ENCODE measurements at places on chromosomes 12 and 14.

- no peak for DNase-seq
These were observed 45.0 kb downstream of the ACTN1 start for GRCh38 chr14:68934066-68934465.

GRCh38 chr14:92447416-92448197, 66.0 kb upstream of the RIN3 start:
- DNase-seq = no peak

DNA sequence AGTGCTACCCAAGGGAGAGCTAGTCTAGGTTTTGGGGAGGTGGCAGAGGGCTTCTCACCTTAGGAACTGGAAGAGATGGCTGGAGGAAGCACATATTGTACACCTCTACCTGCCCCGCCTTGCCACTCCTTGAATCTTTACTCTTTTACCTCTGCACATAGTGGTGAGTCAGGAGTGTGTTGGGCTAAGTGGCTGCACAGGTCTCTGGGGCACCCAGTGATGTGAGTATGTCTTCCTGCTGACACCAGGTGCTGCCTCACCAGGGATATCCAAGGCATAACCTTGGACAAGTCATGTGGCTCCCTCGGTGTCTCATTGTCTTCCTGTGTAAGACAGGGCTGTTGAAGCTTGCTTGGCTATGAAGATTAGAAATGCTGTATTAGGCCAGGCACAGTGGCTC, 19.8 kb upstream of the CABP1 start:
- DNase-seq = no peak

DNA sequence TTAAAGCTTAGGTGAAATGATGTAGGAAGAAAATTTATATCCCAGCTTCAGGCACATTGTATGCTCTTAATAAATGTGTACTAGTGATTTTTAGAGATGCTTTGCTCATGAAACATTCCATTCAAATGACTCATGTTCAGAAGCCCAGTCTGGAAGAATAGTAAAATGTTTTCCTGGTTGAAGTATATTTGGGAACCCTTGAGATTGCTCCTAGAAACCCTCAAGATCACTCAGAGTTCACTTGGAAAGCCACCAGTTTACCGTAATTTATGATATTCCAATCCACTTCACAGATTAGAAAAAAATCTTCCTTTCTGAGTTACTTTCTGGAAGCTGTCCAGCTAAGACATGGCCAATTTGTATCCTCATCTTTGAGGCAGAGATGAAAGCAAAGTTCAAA, 186.4 kb downstream of the SYT10 start:
- no peak for DNase-seq

- no peak for DNase-seq
These were observed 1.8 kb downstream of the APPL2 start for GRCh38 chr12:105234197-105234596.

DNA sequence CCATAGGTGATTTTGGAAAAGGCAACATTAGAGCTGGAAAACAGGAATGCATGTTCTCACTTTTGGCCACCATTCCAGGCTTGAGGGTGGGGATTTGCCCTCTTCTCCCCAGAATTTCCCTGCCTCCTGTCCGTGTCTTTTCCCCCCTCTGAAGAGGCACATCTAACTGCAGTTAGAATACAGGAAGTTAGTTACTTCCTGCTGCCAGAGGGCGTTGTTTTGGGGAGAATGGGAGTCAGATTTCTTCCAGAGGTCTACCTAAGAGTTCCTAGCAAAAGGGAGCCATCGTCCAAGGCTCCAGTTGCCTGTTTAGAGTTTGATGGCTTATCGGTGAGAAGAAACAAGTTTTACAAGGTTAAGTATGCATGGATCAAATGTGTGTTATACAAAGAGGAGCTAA, 112.8 kb upstream of the IGF1 start:
- DNase-seq = no peak

- no peak for DNase-seq
These were observed 534 bp downstream of the PPP2R3C start for GRCh38 chr14:35121026-35121886.

DNA sequence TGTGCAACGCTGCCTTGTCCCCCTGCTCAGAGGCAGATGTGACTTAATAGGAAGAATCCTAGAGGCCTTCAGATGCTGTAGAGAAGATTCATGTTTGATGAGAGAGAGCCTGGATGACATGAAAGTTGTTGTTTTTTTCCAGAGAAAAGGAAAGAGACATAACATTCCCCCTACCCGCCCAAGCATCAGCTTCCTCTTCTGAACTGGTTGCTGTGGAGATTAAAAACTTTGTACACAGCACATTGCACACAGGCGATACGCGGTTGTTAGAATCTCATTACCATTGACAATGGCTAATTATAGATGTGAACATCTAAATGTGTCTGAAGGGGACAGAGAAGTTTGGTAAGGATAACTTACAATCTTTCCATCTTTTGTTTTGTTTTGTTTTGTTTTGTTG, 13.6 kb upstream of the ETFBKMT start:
- DNase-seq = peak; percentile 21

DNA sequence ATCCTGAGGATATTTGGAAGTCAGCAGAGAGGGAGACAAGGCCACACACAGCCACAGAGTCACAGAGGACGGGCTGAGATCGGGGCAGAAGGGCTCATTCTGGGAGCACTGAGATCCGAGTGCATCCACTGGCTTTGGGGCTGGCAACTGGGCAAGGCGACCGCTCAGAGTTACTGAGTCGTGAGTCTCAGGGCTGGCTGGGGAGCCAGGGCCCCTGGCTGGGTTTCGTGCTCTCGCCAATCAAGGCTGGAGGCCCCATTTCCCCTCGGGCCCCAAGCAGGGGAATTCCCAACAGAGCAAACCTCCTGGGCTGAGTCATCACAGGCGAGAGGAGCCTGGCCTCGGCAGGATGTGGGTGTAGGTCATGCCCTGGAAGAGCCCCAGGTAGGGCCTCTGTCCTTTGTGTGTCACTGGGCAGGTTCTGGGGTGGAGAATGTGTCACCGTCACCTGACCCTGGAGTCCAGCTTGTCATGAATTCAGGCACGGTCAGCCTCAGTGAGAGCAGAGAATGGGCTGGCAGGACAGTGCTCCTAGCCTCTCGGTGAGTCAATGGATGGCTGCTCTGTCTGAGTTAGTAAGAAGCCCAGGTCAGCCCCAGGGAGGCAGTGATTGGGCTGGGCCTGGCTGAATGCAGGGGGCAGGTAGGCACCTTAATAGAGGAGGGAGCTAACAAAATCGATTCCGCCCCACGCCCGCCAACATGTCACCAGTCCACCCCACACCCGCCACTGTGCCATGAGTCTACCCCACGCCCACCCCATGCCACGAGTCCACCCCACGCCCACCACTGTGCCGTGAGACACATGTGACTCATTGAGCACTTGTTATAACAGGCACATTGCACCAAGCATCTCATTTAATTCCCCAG, 16.9 kb downstream of the ASB2 start:
- DNase-seq = no peak

DNA sequence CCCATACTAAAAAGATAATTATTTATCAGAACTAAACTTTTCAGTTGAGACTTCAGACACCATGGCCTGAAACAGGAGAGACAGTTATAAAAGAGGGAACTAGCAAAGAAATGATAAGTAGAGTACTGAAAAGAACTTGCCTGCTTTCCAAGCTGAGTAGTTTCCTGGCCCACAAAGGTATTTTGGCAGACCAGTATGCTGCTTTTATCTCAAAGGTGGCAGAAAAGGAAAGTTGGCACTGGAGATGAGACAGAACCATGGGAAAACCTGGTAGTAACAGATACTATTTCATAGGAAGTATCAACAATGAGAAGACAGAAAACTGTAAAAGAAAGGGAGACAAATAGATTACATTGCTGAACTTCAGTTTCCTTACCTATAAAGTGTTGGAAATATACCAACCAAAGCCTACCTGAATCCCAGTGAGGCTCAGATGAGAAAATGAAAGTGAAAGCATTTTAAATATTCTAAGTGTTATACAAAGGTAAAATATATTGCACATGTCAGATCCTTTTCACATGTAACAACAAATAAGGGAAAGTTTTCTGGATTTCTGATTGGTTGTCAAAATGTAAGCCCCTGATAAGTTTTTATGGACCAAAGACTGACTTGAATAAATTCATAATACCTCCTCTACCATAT, 155.3 kb upstream of the FSCB start:
- DNase-seq = no peak

GRCh38 chr14:101879529-101880336, 84.6 kb upstream of the DYNC1H1 start:
- DNase-seq = no peak

DNA sequence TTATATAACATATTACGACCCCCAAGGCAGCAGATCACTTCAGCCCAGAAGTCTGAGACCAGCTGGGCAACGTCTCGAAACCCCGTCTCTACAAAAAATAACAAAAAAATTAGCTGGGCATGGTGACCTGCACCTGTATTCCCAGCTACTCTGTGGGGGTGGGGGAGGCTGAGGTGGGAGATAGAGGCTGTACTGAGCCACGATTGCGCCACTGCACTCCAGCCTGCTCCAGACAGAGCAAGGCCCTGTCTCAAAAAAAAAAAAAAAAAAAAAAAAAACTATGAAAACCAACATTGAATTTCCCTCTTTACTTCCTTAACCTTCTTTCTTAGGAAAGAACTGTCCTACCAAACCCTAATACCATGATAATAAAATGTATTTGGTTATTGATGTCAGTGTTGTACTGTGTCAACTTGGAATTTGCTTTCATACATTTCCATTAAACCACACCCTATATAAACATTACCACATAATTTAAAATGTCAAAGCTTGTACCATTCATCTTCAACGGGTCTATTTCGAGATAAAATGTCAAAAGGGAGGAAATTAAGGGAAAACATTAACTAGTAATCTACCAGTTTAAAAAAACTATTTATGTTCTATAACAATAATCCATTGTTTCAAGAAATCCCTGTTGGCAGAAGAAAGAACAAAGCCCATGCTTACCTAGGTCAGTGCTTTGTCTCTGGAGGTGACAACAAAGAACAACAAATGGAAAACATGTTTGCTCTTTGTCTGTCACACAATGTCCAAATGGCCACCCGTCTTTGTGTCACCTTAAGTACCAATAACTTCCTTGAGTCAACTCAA, 17.4 kb downstream of the GALNT4 start:
- DNase-seq = no peak

- DNase-seq = no peak
These were observed 167.0 kb downstream of the EFCAB11 start for GRCh38 chr14:89787525-89787924.

DNA sequence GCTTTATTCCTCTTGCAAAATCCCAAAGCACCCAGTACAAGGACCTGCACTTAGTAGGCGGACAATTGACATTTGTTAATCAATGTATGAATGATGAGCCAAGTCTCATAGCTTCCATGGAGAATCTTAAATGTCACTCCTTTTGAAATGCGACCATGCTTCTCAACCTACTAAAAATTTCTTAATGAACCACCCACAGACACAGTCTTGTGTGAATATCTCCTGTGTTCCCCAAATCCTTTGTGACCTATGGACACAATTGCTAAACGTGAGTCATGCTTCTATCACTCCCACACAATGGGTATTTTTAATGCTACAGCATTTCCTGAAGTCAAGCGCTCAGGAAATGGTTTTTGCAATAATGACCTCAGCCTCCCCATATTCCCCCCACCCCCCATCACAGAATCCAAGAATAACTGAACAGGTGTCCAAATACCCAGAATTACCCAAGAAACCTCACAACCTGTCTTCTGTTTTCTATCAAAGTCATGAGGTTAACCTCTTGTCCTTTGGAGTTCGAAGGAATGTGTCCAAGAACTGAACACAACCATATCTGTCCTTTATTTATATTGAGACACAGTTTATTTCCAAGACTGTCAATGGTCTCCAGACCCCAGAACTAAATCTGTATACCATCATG, 163.6 kb upstream of the PLEKHG7 start:
- DNase-seq = no peak

GRCh38 chr12:113407931-113408600, 4.4 kb upstream of the SDS start:
- no peak for DNase-seq

DNA sequence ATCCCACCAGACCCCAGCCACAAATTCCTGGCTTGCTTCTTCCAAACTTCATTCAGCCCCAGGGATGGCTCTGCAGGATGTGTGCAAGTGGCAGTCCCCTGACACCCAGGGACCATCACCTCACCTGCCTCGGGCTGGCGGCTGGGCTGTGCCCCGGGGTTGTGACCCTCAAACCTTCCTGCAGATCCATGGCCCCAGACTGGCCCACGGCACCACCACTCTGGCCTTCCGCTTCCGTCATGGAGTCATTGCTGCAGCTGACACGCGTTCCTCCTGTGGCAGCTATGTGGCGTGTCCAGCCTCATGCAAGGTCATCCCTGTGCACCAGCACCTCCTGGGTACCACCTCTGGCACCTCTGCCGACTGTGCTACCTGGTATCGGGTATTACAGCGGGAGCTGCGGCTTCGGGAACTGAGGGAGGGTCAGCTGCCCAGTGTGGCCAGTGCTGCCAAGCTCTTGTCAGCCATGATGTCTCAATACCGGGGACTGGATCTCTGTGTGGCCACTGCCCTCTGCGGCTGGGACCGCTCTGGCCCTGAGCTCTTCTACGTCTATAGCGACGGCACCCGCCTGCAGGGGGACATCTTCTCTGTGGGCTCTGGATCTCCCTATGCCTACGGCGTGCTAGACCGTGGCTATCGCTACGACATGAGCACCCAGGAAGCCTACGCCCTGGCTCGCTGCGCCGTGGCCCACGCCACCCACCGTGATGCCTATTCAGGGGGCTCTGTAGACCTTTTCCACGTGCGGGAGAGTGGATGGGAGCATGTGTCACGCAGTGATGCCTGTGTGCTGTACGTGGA, at the start of gene PSMB11:
TSS of gene PSMB11 (plus strand) at position 51 of the 804 bp plus-strand sequence. CDS start at position 65, 14 bp downstream.
- no peak for DNase-seq

GRCh38 chr14:57998766-57999165, 132.9 kb upstream of the SLC35F4 start:
- DNase-seq = no peak

DNA sequence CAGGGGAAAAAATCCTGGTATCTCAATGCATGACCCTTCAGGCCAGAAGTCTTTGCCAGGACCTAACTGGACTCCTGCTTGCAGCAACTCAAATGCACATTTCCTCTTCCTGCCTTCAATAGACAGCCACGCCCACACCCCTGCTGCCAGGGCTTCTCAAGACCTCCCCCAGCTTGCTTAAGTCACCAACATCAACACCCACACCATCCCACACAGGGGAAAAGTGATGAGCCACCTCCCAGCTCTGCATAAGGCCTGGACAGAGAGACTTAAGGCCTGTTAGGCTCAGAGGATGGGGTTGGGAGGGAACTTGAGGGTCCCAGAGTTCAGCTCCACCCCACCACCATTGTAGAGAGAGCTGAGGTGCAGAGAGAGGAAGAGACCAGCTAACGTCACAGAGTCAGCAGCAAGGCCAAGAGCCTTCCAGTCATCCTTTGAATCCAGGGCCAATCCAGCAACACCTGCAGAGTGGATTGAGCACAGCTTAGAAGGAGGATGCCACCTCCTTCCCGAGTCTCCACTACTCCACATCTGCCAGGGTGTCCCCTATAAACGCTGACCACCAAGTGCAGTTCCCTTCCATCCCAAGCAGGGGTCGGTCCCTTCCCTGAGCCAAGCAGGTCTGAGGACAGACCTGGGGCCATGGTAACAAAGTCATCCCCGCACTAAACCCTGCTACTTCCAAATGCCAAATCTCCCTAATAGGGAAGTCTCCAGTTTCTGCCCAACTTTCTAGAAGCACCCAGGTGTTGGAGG, 50.0 kb downstream of the KDM2B start:
- DNase-seq = peak; percentile 65

Measured in lower leg skin (tissue), 4 donors.